OCI-M1 (cell line): ENCODE measurements at places on chromosomes 13 and 19.

DNA sequence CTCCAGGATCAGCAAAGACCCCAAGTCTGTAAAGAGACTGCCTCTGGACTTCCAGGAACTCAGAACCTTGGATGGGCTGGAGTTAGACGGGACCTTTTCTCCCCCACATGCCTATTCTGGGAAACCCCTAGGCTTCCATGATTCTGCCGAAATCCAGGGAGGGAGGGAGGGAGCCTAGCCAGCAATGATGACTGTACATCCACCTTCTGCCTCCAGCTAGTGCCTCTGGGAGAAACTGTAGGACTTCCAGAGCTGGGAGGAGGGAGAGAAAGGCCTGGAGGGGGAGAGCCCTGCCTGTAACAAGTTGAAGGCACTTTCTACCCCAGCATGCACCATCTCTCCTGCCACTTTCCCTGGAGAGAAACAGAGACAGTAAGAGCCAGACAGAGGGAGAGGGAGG is 6.0 kb upstream of the HAS1 start:
- DNase-seq, result no peak

- DNase-seq, result no peak
These were observed 167.0 kb upstream of the ZNF507 start for GRCh38 chr19:32178401-32178800.

GRCh38 chr13:73140801-73141200 is 82.0 kb downstream of the KLF5 start:
- no peak for DNase-seq

DNA sequence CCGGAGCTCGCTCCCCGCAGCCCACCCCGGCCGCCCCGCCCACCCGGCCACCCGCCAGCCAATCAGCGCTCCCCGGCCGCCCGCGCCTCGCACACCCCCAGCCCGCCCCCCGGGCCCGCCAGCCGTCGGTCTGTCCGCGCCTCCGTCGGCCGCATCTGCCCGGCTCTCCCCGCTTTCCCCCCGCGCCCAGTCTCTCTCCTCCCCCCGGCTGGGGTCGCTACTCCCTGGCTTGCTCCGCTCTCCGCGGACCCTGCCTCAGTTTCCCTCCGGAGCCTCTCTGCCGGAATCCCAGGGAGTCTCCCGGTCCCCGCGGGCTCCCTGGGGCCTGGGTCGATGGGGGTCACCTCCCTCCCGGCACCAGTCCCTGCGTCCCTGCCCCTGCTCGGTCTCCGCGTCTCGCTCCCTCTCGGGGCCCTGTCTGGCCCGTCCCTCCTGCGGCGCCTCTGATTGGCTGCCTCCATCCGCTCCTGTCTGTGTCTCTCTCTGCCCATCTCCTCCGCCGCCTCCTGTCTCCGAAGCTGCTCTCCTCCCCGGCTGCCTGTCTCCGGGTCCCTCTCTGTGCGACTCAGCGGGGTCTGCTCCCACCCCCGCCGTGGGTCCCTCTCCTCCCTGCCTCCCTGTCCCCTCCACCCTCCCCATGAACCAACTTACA is 484 bp downstream of the IL11 start:
- DNase-seq, result no peak

- no peak for DNase-seq
These were observed 4.2 kb downstream of the ATP4A start for GRCh38 chr19:35559281-35559659.

GRCh38 chr13:94160875-94161274 is 318.6 kb downstream of the DCT start:
- DNase-seq, result no peak

GRCh38 chr19:51097166-51097738 is 11.0 kb downstream of the CTU1 start:
- DNase-seq, result peak; percentile 57

- no peak for DNase-seq
These were observed 8.2 kb downstream of the RAB11B start for GRCh38 chr19:8398311-8398771.

DNA sequence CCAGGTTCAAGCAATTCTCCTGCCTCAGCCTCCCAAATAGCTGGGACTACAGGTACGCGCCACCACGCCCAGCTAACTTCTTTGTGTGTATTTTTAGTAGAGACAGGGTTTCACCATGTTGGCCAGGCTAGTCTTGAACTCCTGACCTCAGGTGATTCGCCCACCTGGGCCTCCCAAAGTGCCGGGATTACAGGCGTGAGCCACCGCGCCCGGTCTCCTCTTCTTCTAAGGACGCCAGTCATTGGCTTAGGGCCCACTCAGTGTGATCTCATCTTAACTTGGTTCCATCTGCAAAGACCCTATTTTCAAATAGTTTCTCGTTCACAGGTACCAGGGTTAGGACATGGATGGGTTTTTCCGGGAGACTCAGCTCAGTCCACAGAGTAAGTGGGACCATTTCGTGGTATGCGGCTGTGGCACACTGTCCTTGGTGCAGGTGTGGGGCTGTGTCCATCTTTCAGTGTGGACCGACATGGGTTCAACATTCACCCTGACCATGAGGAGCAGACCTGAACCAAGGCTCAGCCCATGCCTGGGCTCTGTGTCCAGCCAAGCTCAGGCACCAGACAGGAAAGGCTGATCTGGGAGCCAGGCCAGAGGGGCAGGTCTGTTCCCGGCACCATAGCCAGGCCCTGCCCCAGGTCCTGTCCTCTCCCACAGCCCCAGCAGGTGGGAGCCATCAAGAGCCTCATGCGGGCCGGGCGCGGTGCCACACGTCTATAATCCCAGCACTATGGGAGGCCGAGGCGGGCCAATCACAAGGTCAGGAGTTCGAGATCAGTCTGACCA is 2.8 kb upstream of the MKNK2 start:
- no peak for DNase-seq

- DNase-seq, result peak; percentile 52
These were observed at the start of gene PRKCG for GRCh38 chr19:53881482-53882390. PRKCG (plus strand) TSS chr19:53882197; CDS start chr19:53882495, 298 bp downstream.

DNA sequence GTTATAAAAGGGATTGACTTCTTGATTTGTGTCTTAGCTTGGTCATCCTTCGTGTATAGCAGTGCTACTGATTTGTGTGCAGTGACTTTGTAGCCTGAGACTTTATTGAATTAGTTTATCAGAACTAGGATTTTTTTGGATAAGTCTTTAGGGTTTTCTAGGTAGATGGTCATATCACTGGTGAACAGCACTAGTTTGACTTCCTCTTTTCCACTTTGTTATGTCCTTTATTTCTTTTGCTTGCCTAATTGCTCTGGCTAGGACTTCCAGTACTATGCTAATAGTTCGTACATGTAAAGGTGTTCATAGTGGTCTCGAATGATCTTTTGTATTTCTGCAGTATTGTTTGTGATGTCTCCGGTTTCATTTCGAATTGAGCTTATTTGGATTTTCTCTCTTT is 145.4 kb downstream of the DNAJC3 start:
- DNase-seq, result peak; percentile 28

GRCh38 chr19:44745341-44745831 is 3.1 kb upstream of the BCL3 start:
- DNase-seq, result no peak

- no peak for DNase-seq
These were observed 1.1 kb upstream of the TTYH1 start for GRCh38 chr19:54414156-54414555.

DNA sequence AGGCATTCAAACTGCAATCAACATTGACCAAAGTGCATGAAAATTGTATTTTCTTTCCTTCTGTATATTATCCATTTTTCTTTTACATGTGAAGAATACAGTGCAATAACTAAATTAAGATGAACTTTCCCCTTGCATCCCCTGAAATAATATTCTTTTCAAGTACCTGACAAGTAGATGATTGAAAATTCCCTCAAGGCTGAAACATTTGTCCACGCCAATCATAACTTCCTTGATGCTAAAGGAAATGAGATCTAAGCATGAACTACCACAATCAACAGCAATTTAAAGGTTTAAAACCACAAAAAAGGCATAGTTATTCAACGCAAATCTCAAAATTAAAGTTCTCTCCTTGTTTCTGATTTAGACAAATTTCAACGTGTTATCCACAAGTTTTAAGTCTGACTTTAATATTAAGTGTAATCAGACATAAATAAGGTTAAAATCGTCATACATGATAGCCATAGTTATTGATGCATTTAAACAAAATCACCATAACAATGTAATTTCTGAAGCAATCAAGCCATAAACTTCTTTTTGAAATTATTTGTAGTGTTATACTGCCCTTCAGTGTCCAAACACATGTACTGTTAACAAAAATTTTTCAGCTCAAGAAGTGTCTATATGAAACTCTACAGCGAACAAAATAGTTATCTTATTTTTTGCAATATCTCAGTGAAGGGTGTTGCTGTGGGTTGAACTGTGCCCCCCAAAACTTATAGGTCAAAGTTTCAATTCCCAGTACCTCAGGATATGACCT is 169.5 kb downstream of the DCLK1 start:
- DNase-seq, result peak; percentile 31

GRCh38 chr13:23868521-23868920 is 20.7 kb downstream of the MIPEP start:
- DNase-seq, result no peak

DNA sequence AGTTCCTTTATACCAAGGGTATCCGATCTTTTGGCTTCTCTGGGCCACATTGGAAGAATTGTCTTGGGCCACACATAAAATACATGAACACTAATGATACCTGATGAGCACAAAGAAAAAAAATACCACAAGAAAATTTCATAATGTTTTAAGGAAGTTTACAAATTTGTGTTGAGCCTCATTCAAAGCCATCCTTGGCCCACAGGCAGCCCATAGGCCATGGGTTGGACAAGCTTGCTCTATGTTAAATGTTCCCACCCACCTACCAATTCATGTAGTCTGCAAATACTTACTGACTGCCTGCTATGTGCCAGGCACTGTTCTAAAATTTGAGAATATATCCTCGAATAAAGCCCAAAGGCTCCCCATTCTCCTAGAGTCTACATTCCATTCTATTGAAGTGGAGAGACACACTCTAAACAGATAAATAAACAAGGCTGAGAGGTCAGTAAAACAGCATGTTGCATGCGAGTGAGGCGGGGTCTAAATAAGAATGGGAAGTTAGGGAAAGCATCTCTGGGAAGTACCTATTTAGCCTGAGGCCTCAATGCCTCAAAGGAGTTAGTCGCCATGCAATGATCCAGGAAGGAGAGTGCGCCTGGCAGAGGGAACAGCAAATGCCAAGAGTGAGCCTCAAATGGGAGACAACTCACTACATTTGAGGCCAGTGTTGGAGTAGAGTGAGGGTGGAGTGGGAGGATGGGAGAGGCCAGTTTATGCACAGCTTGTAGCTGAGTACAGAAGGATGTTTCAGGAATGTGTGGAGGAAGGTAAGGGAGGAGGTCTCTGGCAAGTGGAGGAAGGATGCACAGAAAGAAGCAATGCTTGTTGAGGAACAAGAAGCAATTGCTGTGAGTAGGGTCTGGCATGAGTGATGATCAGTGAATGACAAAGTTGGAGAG is 52.5 kb upstream of the CLDN10 start:
- no peak for DNase-seq

DNA sequence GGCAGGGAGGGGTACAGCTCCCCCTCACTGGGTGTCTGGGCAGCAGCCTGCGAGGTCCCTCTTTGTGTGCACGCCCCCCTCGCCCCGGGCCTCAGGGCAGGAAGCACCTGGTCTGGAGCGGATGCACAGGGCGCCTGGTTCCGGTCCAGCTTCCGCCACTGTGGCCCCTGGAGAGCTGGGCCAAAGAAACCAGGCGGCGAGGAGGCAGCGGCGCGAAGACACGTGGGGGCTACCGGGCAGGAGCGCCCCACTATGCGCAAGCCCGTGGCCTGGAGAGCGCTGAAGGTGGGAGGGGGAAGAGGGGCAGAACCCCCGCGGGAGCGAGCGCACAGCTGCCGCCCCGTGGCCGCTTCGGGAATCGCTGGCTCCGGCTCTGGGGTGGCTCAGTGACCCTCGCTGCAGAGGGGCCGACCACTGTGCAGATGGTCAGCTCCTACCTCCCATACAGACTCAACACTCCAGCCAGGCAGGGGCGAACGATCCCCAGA is 1.7 kb upstream of the LYL1 start:
- DNase-seq, result no peak

GRCh38 chr13:66617786-66618185 is 612.4 kb downstream of the PCDH9 start:
- DNase-seq, result no peak

DNA sequence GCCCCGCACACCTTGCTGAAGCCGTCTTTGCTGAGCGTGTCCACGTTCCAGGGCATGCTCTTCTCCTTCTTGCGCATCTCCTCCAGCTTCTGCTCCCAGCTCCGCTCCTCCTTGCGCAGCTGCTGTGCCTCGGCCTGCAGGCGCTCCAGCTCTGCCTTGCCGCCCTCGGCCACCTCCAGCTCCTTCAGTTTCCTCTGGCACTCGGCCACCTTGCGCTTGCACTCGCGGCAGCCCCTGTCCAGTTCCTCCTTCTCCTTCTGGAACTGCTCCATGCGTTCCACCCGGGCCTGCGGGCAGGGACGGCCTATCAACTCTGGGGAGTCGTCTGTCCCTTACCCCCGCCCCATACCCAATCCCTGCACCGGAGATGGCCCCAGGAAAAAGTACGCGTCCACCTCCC is 7.4 kb downstream of the CDC37 start:
- no peak for DNase-seq

GRCh38 chr13:40996426-40997092 is 22.6 kb downstream of the ELF1 start:
- peak; percentile 58 for DNase-seq

GRCh38 chr13:32310134-32310706 is 4.9 kb downstream of the ZAR1L start:
- peak; percentile 76 for DNase-seq
